A549 treated with CpdA at 1 μM for 4 hours (cell line): ENCODE measurements at places on chromosomes 12 and 14. TPM values are rescaled to one million over a fixed set of nuclear protein-coding genes. Genes with fewer than 3 reads are reported as not detected.

Gene FLVCR2
- total RNA-seq = 2.1 to 3.5 TPM (median 2.3 TPM) in 5 replicates

Gene RBM23
- total RNA-seq = 66.0 to 72.5 TPM (median 68.1 TPM) in 5 replicates

Gene TMEM63C
- 0.37 to 1.8 TPM (median 1.3 TPM) in 5 replicates for total RNA-seq

Gene PLA2G1B
- not detected in 5 replicates for total RNA-seq

Gene KCNH5
- 0.01 to 0.05 TPM in 2 of 5 replicates, not detected in the others for total RNA-seq

Gene OR6C2
- not detected in 5 replicates for total RNA-seq

Gene TAS2R50
- not detected in 5 replicates for total RNA-seq

Gene FGF23
- not detected in 5 replicates for total RNA-seq

Gene KCNMB4
- 0.10 to 0.18 TPM (median 0.12 TPM) in 5 replicates for total RNA-seq

Gene RDH16
- 0.05 to 0.15 TPM (median 0.08 TPM) in 5 replicates for total RNA-seq
